ENCODE measurements at places on chromosomes 7 and 10.
A peak's percentile ranks its signal among the peaks of the same experiment; 100 is the strongest.

DNA sequence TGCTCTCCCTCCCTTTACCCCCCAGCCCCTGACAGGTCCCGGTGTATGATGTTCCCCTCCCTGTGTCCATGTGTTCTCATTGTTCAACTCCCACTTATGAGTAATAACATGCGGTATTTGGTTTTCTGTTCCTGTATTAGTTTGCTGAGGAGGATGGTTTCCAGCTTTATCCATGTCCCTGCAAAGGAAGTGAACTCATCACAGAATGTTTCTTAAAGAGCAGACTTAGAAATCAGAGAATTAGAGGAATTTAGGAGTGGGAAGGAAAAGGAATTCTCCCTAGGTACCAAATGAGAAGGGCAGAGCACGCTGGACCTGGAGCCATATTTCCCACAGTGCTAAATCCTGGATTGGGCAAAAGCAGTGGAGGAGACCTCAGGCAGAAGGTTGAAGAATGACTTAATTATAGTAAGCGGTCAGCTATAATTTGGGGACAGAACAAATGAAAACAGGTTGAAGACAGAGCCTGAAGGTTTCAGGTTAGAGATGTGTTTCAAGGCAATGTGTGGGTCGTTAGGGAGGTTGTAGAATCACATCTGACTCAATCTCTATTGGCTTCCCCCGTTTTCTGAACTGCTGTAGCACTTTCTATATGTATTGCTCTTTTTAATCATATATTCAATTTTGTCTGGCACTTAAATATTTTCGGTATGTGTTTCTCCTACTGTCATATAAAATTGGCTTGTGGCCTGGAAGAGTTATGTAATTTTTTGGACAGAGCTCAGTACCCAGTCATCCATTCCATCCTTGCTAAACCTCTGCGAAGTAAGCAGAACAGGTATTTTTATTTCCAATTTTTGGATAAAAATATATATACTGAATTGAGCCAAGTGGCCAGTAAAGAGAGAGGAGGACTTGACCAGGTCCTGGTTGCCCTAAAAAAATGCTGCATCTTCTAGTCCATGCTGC, 210.5 kb upstream of the KLF6 start:
- peak; percentile 68 for DNase-seq

DNA sequence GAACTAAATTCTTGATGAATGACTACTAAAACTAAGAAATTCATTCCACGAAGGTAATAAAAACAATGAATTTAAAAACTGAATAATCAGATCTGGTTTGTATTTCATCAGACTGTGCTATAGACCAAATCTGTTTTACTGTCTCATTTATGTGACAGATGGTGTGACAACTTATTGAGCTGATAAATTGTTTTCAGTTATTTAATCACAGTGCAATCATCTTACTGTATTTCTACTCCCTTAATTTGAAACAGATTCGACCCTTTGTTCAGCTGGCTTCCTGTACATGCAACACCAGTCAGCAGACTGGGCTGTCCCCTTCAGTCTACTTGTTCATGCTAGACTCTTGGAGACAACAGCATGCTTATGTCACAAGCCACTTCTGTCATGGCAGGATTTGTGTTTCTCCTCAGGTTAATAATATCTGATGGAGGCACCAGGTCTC, 150.9 kb downstream of the MBL2 start:
- DNase-seq: no peak

GRCh38 chr7:155676052-155676451, 31.6 kb downstream of the RBM33 start:
- DNase-seq: no peak

DNA sequence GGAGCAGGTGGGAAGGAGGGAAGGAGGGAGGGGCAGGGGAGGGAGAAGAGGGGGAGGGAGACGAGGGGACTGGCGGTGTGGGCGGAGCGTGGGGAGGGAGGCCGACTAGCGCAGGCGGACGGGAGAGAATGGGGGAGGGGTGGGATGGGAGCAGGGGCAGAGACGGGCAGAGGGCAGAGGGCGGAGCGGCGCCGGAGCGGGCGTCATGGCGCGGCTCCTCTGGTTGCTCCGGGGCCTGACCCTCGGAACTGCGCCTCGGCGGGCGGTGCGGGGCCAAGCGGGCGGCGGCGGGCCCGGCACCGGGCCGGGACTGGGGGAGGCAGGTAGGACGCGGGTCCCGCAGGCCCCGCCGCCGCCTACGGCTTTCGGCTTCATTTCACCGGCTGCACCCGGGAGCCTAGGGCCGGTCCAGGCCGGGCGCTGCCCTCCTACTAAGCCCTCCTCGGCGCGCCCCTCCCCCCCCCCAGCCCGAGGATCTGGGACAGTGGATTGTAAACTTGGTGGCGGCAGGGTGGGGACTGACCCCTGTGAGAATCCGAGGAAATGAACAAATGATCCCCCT, at the start of gene MSRB2:
TSS of gene MSRB2 (plus strand) at position 176 of the 562 bp plus-strand sequence. CDS start at position 206, 30 bp downstream.
- DNase-seq: peak; percentile 95

GRCh38 chr7:78011642-78012041, 213.1 kb downstream of the PHTF2 start:
- DNase-seq: no peak

DNA sequence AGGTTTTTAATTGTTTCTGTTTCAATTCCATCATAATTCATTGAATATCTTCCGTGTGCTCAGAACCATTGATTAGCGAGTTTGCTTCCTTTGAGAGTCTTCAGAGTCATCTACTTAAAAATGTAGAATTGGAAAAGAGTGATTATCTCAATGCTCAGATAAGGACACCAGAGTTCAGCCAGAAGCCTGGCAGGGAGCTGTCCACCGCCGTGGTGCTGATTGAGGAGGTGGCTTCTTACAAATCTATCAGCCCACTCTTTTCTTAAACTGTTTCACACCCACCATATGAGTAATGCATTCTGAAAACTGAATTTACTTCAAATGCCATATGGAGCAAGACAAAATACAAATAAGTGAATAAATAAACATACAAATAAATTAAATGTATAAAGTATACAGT, 79.3 kb downstream of the INSYN2A start:
- peak; percentile 69 for DNase-seq

DNA sequence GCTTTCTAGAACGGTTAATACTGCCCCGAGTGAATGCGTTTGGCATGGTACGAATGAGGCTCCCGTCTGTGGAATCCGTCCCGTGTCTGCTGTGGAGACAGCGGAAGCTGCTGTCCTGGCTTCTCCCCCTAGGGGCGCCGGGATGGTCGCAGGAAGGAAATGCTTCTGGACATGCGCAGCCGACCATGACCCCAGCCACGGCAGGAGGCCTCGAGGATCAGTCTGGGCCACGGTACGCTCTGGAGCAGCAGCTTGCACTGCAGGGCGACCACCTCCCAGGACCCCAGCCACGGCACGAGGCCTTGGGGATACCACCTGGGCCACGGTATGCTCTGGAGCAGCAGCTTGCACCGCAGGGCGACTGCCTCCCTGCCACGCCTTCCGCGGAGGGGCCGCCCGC, 107.9 kb downstream of the CYTH3 start:
- DNase-seq: no peak

GRCh38 chr10:75826846-75827245, 395.4 kb downstream of the LRMDA start:
- DNase-seq: no peak

DNA sequence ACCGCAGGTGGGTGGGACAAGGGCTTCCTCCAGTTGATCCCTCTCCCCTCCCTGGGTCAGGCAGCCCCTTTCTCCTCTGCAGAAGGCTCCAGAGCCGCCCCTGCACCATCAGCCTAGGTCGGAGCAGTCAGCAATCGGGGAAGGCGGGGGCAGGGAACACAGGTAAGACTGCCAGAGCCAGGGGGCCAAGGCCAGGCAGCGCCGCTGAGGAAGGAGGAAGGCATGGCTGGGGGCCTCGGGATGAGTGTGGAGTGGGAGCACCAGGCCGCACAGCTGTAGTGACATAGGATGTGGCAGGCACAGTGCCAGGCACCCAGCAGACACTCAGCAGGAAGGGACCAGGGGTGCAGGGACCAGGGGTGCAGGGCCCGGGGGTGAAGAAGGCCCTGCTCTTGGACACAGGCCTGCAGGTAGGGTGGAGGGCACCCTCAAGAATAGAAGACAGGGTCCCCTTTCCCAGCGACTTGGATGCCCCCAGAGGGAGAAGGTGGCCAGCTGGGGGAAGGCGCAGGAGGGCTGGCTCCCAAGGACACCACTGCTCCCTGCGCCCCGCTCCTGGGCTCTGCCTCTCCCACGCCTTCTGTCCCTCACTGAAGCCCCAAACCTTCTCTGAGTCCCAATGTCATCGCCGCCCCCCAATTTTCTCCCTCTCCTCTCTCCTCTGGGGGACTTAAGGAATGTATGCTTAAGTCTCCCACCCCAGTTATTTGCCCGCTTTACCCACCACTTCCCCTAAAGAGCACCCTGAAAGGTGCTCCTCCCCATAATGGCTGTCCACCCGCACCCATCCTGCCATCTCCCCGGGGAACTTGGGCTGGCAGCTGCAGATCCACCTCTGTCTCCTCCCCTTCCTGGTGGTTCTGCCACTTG, 38.5 kb downstream of the CAMK2B start:
- no peak for DNase-seq

- DNase-seq: no peak
Measured at GRCh38 chr10:51145375-51145774, 71.1 kb downstream of the PRKG1 start.

- no peak for DNase-seq
Measured at GRCh38 chr10:89940076-89940475, 238.7 kb downstream of the KIF20B start.

DNA sequence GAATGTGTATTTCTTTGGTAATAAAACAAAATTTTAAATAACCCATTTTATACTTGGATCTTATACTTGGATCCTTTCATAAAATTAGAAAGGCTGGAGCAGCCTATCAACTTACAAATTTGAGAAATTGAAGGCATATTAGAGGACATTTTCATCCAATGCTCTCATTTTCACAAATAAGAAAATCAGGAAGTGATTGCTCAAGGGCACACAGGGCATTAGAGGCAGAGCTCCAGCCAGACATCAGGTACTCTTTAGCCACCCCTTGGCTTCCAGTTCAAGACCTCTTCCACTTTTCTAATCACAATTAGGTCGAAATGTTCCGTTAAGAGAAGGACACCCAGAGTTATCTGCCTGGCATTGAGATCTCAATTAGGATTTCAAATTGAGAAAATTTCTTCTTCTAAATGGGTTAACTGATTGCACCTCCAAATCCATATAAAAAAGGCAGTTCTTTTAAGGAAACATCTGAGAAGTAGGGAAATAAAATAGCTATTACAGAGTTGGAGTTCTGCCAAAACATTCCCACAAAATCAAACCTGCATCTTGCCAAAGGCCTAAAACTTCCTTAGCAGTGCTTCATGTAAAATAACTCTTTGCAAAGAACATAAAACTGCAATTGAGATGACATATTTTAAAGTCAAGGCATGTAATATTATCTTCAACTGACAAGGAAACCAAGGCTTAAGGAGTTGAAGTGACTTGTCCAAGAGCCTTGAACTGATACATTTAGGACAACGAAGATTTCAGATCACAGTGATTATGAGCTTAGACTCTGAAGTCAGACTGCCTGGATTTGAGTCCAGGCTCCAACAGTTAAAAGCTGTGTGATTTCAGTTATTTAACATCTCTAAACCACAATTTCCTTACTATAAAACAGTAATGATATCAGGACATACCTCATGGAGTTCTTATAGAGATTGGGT, 2.4 kb downstream of the ACTA2 start:
- peak; percentile 33 for DNase-seq

DNA sequence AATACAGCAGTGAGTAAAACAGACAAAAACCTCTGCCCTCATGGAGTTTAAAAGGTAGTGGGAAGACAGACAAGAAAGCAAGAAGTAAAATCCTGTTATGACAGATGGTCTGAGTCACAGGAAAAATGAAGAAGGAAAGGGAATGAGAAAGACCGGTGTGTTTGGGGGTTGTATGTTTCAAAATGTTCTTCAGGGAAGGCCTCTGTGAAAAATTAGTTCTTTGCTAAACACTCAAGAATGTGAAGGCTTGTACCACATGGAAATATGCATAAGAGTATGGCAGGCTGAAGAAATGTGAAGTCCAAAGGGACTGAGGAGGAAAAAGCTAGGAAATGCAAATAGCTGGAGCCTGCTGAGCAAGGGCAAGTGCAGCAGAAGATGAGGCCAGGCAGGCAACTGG, 315.9 kb upstream of the SEMA3A start:
- peak; percentile 62 for DNase-seq

GRCh38 chr7:101273206-101273605, 28.3 kb upstream of the FIS1 start:
- DNase-seq: no peak

GRCh38 chr10:124624466-124624865, 119.7 kb downstream of the FAM53B start:
- DNase-seq: no peak

GRCh38 chr7:150909200-150909995, 57.1 kb downstream of the AOC1 start:
- no peak for DNase-seq

DNA sequence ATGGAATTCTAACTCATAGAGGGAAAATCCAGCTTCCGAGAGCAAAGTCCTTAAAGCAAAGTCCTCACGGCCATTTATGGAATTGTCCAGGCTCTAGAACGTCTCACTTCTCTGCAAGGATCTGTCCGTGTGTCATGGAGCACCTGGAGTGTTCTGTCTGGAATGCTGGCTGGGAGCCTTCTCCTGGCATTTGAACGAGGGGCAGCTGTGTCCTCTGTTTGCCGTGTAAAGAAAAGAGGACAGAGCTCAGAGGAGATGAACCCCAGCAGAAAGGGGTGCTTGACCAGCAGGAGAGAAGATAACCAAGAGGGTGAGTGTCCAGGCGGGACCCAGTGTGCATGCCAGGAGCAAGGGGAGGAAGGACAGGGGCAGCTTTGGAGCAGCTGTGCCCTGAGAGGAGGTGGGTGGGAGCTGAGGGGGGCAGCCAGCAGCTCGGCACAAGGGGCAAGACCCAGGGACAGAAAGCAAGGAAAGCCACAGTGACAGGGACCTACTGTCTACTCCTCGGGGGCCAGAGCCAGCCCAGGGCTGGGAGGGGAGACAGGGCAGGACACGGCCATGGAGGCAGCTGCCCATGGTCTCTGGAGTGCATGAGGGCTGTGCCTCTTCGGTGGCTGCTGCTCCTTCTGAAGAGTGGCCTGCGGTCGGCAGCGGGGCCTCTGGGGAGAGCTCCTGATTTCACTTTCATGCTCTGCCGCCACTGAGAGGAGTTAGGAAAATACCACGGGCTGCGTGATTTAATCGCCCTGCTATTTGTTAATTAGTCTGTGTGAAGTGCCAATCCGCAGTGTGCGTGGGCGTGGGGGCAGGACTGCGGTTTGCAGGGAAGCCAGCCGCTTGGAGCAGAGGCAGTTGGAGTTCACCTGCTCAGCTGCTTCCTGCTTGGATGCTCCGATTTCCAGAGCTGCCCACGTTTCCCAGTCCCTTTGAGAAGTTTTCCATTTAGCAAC, 149.3 kb upstream of the SHH start:
- peak; percentile 77 for DNase-seq
